ENCODE measurements at places on chromosomes 7 and 10. TPM values are rescaled to one million over a fixed set of nuclear protein-coding genes. Genes with fewer than 3 reads are reported as not detected.

DNA sequence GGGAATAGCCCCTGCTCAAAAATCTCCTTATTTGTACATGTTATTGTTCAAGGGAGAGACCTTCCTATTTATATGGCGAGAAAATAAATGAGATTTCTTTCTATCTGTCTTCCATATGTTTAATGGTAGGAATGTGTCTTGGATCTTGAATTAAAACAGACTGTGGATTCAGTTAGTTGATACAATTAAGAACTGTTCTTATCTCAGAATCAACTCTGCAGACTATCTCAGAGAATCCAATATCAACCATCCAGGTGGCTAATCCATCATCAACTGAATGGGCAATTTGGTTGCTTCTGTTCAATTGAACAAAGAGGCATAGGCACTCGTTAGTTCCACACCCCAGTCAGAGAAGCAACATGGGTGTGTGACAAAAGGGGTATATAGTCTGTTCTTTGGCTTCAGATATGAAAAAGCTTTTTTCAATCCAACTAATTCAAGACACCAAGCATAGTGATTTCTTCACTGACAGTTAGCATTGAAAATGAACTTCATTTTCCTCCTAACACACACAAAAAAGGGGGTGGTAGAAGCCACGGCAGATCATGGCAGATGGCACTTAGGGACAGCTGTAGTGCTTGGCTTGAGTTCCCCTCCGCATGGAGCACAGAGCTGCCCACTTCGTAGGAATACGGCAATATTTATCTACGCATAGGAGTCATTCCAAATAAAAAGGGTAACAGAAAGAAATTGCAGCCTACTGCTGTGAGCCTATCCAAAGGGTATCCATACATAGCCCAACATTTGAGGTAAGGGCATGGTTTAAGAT is 135.9 kb downstream of the KIAA1217 start:
- no peak overlapping the region for H3K27ac ChIP-seq
- DNase-seq: no peak
- H3K4me3 ChIP-seq: no peak overlapping the region
- H3K36me3 ChIP-seq: no peaks in the 10 kb centered on the region
- peaks cover 8% of the 10 kb centered on the region for H3K27me3 ChIP-seq
- no peaks in the 10 kb centered on the region for H3K4me1 ChIP-seq

GRCh38 chr7:73851410-73852338 is 9.3 kb upstream of the TMEM270 start:
- peaks cover 33% of the 10 kb centered on the region for H3K4me1 ChIP-seq
- no peaks in the 10 kb centered on the region for H3K36me3 ChIP-seq
- H3K27me3 ChIP-seq: peaks cover 13% of the 10 kb centered on the region
- no peak overlapping the region for H3K4me3 ChIP-seq

GRCh38 chr10:121250995-121251764 is 347.1 kb downstream of the FGFR2 start:
- no peak overlapping the region for H3K4me3 ChIP-seq
- H3K36me3 ChIP-seq: no peaks in the 10 kb centered on the region
- no peaks in the 10 kb centered on the region for H3K4me1 ChIP-seq
- H3K27me3 ChIP-seq: no peaks in the 10 kb centered on the region
- no peak for DNase-seq

GRCh38 chr7:140506788-140507464 is 27.6 kb upstream of the MKRN1 start:
- DNase-seq: no peak
- no peak overlapping the region for H3K4me3 ChIP-seq
- no peaks in the 10 kb centered on the region for H3K27me3 ChIP-seq
- H3K4me1 ChIP-seq: no peaks in the 10 kb centered on the region

GRCh38 chr10:86447432-86447831 is 74.2 kb downstream of the WAPL start:
- H3K27me3 ChIP-seq: no peaks in the 10 kb centered on the region
- peak overlapping the region; percentile 73 for H3K27ac ChIP-seq
- H3K4me3 ChIP-seq: no peak overlapping the region
- DNase-seq: no peak
- H3K4me1 ChIP-seq: peaks cover 29% of the 10 kb centered on the region

GRCh38 chr7:2763597-2763996 is 75.6 kb downstream of the AMZ1 start:
- DNase-seq: no peak
- H3K27ac ChIP-seq: no peak overlapping the region
- no peaks in the 10 kb centered on the region for H3K27me3 ChIP-seq
- H3K4me1 ChIP-seq: peaks cover 23% of the 10 kb centered on the region

- DNase-seq: peak; percentile 45
- peaks cover 16% of the 10 kb centered on the region for H3K27me3 ChIP-seq
- no peaks in the 10 kb centered on the region for H3K36me3 ChIP-seq
- H3K4me3 ChIP-seq: peak overlapping the region; percentile 64
Observed at GRCh38 chr10:15433850-15434537, 62.9 kb upstream of the FAM171A1 start.

DNA sequence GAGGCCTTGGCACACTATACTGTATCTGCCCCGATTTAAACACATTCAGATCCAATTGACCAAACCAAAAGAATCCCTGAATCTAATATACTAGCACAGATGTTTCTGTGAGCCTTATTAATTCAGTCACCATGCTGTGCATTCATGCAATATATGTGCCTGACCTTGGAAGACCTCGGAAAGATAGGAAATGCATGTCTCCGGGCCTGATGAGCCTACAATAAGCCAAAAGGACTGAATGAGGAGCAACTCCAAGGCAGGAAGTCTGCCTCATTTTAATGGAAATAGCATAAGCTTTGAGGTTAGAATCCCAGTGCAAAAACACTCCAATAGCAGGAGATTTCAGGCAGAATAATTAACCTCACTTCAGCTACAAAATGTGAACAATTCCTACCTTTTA is 316.7 kb downstream of the LRRTM3 start:
- no peak overlapping the region for H3K4me3 ChIP-seq
- no peaks in the 10 kb centered on the region for H3K4me1 ChIP-seq
- peaks cover 2% of the 10 kb centered on the region for H3K27me3 ChIP-seq
- H3K27ac ChIP-seq: no peak overlapping the region
- H3K36me3 ChIP-seq: no peaks in the 10 kb centered on the region

DNA sequence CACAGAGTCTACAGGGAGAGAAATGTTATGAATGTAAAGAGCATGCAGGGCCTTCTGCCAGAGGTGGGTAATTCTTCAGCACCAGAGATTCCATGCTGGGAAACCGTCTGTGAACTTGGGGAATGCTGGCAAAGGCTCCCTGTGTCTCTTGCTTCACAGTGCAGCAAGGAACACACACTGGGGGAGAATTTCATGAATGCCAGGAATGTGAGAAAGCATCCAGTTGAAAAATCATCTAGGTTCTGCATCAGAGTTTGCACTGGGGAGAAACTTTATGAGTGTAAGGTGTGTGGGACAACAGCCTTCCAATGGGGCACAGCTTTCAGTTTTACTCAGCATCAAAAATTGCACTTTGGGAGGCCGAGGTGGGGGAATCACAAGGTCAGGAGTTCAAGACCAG is 224.3 kb upstream of the IGFBP3 start:
- no peak for DNase-seq
- no peak overlapping the region for H3K27ac ChIP-seq
- no peaks in the 10 kb centered on the region for H3K4me1 ChIP-seq
- no peak overlapping the region for H3K4me3 ChIP-seq
- H3K27me3 ChIP-seq: no peaks in the 10 kb centered on the region

- DNase-seq: no peak
- H3K27me3 ChIP-seq: no peaks in the 10 kb centered on the region
- H3K27ac ChIP-seq: no peak overlapping the region
Observed at GRCh38 chr7:20404320-20404719, 73.6 kb downstream of the ITGB8 start.

GRCh38 chr7:102065226-102065625 is 221.4 kb upstream of the SH2B2 start:
- no peaks in the 10 kb centered on the region for H3K4me1 ChIP-seq
- H3K36me3 ChIP-seq: peaks cover 9% of the 10 kb centered on the region
- H3K27ac ChIP-seq: no peak overlapping the region
- no peaks in the 10 kb centered on the region for H3K27me3 ChIP-seq
- H3K4me3 ChIP-seq: no peak overlapping the region
- no peak for DNase-seq

GRCh38 chr10:10508211-10508610 is 509.5 kb upstream of the CELF2 start:
- no peak overlapping the region for H3K4me3 ChIP-seq
- no peaks in the 10 kb centered on the region for H3K4me1 ChIP-seq
- H3K36me3 ChIP-seq: no peaks in the 10 kb centered on the region
- no peak for DNase-seq
- H3K27me3 ChIP-seq: peaks cover 29% of the 10 kb centered on the region

The ZKSCAN5 gene
- total RNA-seq: 10.1 TPM

The FAM180A gene
- not detected for total RNA-seq

The VPS26A gene
- 32.2 TPM for total RNA-seq

The NRF1 gene
- total RNA-seq: 20.5 TPM
